NCI-H1930 (cell line): ENCODE measurements at places on chromosomes 2 and 18.

- no peak for DNase-seq
Measured at GRCh38 chr2:221610255-221610654, 38.2 kb upstream of the EPHA4 start.

- DNase-seq: no peak
Measured at GRCh38 chr2:201116959-201117734, 1.2 kb downstream of the CFLAR start.

- no peak for DNase-seq
Measured at GRCh38 chr2:152445375-152445774, 110.4 kb downstream of the FMNL2 start.

DNA sequence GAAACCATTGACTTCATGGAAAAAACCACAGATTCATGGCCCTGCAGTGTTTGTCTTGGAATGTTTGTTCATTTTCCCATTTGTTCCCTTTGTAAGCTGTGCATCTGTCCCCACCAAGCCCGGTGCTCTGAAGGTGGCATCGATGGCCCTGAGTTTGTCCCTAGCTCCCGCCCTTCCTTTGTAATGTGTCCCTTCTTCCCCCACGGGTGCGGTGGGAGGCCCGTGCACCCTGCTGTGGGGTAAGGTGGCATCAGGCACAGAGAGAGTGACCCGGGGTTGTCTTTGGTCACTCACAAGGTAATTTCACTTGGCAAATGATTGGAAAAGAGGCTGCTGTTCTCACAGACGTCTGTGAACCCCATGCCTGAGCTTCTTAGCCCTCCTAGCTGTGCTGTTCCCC lies 28.7 kb downstream of the KLHL29 start:
- no peak for DNase-seq

GRCh38 chr2:163348857-163349380 lies 386.9 kb downstream of the FIGN start:
- no peak for DNase-seq

DNA sequence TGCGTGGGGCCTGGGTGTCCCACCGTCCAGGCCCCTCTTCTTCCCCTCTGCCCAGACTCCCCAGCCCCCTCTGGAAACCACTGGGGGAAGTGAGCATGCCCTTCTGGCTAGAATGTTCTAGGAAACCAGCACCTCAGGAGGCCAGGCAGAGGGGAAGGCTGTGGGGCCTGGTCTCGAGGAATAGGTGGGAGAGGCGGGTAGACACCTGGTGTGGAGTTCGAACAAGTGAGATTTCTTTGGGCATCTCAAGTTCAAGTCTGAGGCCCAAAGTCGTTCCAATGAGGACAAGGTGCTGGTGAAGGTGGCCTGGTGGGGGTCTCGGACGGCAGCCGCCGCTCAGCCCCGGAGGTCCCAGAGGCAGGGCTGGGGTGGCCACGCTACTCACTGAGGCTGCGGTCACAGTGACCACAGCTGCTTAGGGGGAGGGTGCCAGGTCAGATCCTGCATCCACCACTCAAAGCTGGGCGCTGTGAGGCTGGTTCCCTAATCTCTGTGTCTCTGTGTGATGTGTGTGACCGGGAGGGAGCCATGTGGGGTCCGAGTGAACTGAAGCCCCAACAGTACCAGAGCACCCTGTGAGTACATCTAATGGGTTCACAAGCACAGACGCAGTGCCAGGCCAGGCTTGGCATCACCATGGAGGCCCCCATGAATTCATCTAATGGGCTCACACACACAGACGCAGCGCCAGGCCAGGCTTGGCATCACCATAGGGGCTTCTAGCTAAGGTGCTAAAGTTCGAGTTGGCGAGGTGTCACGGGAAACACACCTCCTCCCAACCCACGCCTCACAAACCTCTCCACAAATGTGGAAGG lies 26.5 kb upstream of the PXDN start:
- DNase-seq: no peak

GRCh38 chr2:171320731-171321130 lies 113.1 kb downstream of the METTL8 start:
- DNase-seq: no peak

DNA sequence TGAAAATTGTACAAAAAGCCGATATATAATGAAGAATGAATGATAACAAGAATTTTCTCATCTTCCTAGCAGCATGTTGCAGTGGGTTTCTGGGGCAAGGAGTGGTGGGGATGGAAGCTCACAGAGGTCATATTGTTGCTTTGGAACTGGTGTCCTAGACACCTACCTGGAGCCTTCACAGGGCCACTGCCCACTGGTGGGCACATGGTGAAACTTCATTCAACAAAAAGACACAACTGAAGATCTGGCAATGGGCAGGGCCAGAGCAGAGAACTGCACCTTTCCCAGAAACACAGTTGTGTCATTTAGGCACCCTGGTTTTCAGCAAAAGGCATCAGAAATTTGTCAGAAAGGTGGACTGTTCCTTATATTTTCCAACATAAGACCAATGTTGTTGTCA lies 115.3 kb downstream of the FHOD3 start:
- no peak for DNase-seq

- no peak for DNase-seq
Measured at GRCh38 chr2:61044636-61045035, 21.0 kb upstream of the SANBR start.

DNA sequence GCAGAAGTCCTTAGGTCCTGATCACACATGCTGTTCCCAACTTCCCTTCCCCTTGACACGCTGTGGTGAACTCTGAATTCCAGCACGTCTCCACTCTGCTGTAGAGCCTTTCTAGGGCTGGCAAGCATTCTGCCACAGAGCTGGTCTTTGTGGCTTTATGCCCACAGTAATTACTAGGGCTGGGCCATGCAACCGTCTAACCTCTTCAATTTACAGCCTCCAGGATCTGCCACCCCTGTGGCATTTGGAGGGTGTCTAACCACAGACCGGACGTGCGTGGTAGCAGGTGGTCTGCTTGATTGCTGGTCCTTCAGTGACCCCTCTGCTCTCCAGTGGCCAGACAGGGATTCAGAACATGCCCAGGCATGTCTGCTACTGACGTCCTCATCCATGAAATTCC lies 43.1 kb upstream of the TGFA start:
- no peak for DNase-seq

DNA sequence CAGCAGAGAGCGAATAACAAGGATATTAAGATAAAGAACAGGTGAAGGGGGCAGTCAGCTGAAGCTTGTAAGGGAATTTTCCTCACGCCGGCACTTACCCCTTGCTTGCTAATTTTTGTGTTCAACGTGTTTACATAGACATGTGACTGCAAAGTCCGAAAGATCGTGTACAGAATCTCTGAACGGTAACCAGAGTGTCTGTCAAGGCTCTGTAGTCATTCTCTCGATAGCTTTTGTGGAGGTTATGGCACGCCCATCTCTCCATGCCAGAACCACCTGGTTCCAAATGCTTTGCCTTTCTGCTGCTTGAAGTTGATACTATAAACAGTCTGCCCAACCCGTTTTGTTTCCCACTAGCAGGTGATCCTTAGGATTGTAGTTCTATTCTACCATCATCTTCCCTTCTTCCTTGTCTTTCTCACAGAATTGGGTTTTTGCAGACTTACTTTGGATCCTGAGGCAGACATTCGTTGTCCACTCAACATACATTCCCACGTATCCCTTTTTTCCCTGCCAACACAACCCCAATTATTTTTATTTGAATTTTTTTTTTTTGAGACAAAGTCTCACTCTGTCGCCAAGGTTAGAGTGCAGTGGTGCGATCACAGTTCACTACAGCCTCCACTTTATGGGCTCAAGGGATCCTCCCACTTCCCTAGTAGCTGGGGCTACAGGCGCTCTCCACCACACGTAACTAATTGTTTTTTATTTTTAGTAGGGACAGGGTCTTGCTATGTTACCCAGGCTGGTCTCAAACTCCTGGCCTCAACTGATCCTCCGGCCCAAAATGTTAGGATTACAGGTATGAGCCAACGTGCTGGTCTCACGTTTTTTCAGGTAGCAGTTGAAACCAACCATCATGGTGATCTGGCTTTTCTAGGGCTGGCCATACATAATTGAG lies 1.3 kb upstream of the USP34 start:
- DNase-seq: no peak

DNA sequence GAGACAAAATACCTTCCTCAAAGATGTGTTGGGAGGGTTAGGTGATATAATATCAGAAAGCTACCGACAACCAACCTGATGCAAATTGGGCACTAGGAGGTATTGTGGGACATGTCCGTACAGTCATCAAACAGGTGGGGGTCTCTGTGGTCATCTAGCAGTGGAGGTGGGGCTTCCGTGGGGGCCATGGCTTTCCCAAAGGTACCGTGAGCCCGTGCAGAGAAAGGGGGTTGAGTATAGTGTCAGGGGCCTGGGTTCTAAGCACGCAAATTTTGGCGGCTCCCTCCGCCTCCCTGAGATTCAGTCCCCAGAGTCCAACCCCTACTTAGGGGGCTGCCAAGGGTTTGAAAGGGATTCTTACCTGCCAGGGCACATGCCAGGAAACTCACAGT lies 32.6 kb downstream of the HJURP start:
- DNase-seq: no peak

DNA sequence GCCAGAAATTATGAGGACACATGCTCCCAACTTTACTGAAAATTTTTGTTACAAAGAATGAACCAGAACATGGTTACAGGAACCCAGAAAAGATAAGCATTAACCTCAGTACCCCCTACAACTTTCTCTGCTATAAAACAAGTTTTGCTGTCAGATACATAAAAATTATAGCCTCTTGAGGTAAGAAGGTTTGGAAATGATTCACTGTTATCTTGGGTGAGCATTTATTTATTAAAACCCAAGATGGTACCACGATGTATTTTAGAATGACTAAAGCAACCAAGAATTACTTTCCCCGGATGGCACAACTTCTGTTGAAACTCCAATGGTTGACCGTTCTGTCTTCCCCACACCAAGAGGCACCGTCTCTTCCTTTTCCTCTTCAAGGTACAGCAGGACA lies 72.9 kb downstream of the RBMS1 start:
- no peak for DNase-seq

- DNase-seq: no peak
Measured at GRCh38 chr2:188909036-188909435, 65.1 kb upstream of the COL3A1 start.

DNA sequence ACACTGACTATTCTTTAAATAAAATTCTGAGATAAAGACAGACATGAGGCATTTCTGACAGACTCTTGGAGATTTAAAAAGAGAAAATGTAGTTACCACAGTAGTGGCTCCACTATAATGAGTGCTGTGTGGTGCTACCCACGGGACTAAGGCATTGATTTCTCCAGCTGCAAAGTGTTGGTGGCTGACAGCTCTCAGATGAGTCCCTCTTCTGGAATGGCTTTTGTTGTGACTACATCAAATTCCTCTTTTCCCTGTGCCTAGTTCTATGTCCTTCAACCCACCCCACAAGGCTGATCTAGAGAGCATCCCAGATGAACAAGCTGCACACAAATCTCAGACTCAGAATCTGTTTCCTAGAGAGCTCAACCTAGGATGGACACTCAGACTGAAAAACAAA lies 884.8 kb upstream of the ZEB2 start:
- no peak for DNase-seq
